ENCODE measurements at places on chromosomes 1 and 21. TPM values are rescaled to one million over a fixed set of nuclear protein-coding genes. Genes with fewer than 3 reads are reported as not detected.
A peak's percentile ranks its signal among the peaks of the same experiment; 100 is the strongest.

DNA sequence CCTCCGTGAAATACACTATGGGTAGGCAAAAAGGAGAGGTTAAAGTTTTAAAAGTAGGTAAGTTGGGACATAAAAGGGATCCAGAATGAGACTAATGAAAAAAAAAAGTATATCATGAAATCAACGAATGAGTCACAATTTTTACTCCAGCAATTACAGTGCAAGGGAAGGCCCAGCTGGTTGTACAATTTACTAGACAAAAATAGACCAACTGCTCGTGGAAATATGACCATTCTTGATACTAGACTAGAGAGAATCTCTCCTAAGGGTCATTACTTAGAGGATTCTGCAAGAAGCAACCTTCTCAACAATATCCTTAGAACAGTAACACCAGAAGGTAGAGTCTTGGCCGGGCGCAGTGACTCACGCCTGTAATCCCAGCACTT lies 55.1 kb upstream of the EFHD2 start:
- DNase-seq: peak; percentile 73

- DNase-seq: peak; percentile 11
Measured at GRCh38 chr1:231508941-231509340, 19.5 kb upstream of the TSNAX start.

DNA sequence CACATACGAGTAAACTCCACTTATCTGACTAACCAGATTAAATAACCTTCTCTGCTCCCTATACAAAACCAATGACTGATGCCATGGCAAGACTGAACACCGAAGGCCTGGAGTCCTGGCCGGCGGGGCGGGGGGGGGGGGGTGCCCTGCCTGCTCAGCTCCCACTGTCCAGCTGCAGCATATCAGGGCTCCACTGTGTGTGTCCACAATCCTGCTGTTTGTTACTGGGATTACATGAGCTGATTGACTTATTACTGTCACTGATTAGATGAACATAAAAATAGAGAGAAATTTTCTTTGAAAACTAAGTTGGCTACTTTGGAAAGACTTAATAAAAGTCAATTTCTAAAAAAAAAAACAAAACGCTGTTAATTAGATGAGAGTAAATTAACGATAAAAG lies 24.9 kb downstream of the TMEM63A start:
- no peak for DNase-seq

DNA sequence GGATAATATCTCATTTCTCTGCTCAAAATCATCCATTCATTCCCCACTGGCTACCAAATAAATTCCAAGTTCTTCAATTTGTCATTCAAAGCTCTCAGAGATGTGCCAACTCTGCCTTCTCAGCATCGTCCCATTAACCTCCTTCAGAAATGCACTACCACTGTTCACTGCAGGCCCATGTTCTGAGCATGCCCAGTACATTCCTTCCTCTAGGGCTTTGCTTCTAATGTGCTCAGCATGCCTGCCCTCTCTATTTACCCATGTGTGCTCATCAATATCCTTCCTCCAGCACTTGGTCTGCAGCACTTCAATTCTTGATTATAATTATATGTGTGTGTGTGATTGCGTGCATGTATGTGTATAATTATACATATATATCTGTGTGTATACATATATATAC lies 36.1 kb upstream of the RGS8 start:
- DNase-seq: no peak

DNA sequence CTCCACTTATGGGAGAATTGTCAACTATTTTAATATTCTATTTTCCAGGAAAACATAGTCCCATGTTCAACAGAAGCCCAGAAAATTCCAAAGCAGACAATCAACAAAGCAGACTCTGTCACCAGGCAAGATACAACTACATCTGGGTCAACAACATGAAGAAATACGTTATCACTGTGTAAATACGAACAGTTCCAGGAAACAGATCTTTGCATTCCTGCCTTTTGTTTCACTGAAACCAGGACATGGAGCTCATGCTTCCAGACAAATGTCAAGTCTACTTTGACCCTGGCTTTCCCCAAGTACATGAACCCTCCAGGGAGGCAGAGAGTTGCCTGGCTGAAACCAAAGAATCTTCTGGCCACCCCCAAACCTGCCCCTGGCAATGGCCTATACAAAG lies 106.7 kb downstream of the SETD4 start:
- no peak for DNase-seq

DNA sequence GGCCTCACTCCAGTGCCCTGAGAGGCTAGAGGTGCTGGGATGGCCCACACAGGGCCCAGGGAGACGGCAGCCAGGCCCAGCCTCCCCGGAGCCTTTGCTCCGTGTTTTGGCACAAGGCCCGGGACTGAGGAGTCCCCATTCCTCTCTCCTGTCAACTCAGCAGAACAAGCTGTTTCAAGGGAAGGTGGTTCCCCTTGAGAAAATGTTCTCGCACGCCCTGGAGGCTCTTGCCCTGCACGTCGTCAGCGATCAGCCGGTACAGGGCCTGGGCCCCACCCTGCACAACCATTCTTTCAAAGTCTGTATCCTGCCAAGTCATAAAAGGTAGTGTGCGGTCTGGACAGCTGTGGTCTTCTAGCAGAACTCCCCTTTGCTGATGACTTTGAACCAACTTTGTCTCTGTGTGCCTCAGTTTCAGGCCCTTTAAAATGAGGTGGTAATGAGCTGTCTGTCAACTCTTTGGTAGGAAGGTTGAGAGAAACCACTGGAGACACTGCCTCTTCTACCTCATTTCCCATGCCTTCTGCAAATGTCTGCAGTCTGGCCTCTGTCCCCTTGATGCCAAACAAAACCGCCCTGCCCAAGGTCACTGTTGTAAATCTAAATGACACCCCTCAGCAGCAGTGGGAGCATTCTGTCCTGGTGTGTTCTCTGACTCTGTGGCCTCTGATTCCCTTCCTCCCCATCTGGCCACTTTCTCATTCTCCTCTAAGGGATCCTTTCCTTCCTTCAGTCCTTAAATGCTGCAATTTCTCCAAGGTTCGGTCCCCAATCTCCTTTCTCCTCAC lies 138.6 kb upstream of the JUN start:
- peak; percentile 33 for DNase-seq

- peak; percentile 70 for DNase-seq
Measured at GRCh38 chr1:227951624-227952373, 4.1 kb upstream of the WNT9A start.

- DNase-seq: peak; percentile 55
Measured at GRCh38 chr1:211577819-211578639, 932 bp downstream of the SLC30A1 start.

GRCh38 chr1:81231729-81232038 lies 569.0 kb upstream of the ADGRL2 start:
- DNase-seq: peak; percentile 4

- no peak for DNase-seq
Measured at GRCh38 chr1:205938682-205939081, 4.6 kb downstream of the SLC26A9 start.

- no peak for DNase-seq
Measured at GRCh38 chr1:27906759-27907158, 28.0 kb upstream of the SMPDL3B start.

DNA sequence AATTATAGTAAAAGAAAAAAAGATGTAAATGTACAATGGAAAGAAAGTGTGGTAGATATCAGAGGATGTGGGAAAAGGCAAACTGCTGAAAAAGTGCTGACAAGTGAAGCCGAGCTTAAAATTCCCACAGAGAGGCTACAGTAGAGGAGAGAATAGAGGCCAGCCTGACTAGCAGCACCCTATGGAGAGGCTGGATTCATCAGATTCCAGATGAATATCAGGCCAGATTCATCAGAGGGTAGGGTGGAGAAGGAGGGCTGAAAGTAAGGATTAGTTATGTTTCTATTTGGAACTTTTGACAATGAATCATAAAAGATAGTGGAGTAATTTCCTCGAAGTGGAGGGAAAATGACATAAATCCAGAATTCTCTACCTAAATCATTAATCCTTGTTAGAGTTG lies 60.4 kb upstream of the NEK7 start:
- DNase-seq: no peak

DNA sequence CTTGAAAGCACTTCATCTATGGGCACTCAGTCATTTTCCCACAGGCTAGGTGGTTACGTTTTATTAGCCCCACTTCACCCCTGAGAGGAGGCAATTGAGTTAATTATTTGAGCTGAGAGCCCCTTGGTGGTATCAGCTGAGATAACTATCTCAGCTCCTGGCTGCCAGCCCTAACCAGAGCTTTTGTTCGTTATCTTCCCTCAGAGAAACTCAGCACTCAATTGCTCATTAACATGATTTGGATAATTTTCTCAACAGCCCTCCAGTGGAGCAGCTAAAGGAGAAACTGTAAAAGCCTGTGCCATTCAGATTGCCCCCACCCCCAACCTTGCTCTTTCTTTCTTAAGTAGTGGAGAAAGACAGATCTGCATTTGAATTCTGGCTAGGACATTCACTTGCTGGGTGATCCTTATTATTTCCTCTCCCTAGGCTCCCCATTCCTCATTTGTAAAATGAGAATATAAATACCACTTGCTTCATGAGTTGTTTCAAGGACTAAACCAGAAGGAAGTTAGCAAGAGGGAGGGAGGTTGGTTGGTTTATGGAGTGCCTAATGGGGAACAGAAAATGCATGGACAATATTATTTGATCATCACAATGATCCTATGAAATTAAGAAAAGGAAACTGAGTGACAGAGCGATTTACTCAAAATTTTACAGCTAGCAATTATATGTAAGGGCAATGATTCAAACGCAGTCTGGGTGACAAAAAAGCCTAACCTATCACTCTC lies 218.7 kb upstream of the FGGY start:
- no peak for DNase-seq

GRCh38 chr1:64483731-64484414 lies 13.9 kb downstream of the CACHD1 start:
- DNase-seq: no peak

DNA sequence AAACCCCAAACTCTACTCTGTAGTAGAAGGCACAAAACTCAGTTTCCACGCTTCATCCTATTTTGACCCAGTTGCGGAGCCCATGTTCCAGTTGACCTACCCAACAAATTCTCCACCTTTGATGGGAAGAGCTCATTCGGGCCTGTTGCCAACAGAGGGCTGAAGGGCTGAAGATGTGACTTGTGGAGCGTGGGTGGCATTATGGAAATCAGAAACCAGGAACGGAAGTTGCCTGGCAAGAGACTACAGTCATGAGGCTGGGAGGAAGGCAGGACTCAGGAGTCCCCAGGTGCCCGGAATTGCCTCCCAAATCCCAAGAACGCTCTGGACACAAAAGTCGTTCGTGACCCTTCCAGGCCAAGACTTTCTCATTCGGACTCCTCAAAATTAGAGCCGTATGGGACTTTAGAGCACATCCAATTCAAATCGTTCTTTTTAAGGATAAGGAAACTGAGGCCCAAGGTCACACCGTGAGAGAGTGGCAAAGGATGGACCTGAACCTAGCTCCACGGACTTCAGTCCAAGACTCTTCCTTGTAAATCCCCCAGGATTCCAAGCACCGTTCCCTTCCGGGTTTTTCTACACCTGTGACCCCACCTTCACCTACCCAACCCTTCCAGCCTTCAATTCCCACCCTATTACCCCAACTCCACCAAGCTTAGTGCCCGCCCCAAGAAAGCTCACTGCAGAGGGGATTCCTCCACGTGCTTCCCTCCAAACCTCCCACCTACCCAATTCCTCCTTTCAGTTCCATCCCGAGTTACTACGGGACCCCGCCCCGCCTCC lies 739 bp downstream of the SMG5 start:
- DNase-seq: peak; percentile 48

DNA sequence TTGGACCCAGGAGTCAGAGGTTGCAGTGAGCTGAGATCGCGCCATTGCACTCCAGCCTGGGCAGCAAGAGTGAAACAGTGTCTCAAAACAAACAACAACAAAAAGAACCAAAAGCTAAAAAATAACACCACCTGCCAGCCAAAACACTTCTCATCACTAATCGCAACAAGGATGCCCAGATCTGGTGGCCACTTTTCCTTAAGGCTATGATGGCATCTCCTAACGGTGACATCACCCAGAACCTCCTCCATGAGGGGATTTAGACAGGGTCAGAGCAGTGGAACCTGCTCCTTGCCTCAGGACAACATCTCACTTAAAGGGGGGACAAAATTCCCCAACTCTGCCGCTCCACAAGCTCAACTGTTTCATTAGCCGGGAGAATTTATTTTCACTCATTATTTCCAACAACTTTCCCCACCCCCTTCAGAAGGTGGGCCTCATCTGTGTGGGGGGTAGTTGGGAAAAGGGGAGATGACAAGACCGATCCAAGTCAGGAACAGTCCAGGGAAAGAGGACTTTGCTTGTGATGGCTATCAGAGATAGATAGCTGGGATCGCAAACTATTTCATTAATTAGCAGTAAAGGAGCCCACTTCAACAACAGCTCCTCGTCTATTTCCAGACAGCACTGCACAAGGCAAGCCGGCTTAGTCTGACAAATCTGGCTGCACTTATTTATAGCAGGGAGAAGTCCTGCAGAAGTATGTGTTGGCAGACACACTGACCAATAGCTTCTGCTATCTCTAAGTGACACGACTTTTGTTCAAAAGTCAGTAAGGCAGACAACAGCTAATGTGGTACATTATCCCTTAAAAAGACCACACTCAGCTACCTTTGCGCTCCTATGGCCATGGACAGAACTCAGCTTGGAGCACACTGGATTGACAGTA lies 2.6 kb downstream of the PABPC4 start:
- peak; percentile 57 for DNase-seq

DNA sequence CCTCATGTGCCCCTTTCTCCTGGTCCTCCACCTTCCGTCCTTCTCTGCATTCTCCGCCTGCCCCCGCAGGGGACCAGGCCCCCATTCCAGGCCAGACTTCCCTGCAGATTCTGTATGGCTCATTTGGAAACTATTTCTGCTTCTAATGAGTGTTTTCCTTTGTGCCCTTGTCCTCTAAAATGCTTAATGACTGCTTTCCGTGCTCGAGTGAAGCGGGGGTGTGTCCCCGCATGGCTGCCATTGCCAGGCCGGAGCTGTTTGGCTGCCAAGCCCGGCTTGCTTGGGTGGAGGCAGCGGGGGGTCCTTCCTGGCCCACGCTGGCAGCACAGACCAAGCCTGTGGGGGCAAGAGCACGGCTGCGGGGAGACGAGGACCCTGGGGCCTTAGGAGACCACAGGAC lies 299.3 kb upstream of the VAMP3 start:
- DNase-seq: peak; percentile 90

GRCh38 chr1:226738421-226738994 lies 574 bp downstream of the ITPKB start:
- DNase-seq: peak; percentile 35

- DNase-seq: no peak
Measured at GRCh38 chr21:15408089-15408488, 321.7 kb upstream of the USP25 start.

GRCh38 chr21:24050231-24050630 lies 1557.0 kb downstream of the MRPL39 start:
- DNase-seq: no peak

Gene TRPM2
- total RNA-seq: 6.7 TPM

Gene PLA2G2A
- not detected for total RNA-seq

Gene TEDDM1
- total RNA-seq: not detected

Gene KCNJ9
- not detected for total RNA-seq

Gene SAMSN1
- total RNA-seq: 0.12 TPM

Gene CDC7
- total RNA-seq: 17.8 TPM

Gene TRNP1
- 4.6 TPM for total RNA-seq

Gene RGS13
- total RNA-seq: 0.20 TPM

Gene NBPF4
- 0.60 TPM for total RNA-seq

Gene AMPD1
- not detected for total RNA-seq

Gene ZNF697
- total RNA-seq: 6.6 TPM

Gene SPRR2G
- not detected for total RNA-seq

Gene NMNAT2
- 4.4 TPM for total RNA-seq

Gene SMCP
- not detected for total RNA-seq

Gene BMP8B
- total RNA-seq: 2.4 TPM

Gene MPL
- total RNA-seq: not detected

Data from RPMI7951 (cell line).